ENCODE measurements at places on chromosomes 11 and 22.

DNA sequence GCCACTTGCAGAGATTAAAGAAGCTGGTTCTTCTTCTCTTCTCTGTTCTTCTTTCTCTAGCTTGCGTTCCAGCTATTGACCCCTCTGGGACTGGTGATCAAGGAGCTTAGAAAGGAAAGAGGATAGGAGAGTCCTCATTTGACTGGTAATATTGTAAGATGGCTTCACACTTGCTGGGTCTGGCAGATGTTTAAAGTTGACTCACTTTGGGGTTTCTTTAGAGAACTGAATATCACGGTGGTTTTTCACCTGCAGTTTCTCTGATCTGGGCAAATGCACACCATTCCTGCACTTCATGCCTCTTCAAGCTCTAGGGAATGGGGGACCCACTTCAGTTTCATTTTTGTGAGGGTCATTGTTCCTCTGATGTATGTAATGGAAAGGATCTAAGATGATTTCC, 41.8 kb upstream of the DEUP1 start:
- no peak for DNase-seq

- DNase-seq, result no peak
Measured at GRCh38 chr11:101586965-101587364, 3.2 kb upstream of the TRPC6 start.

DNA sequence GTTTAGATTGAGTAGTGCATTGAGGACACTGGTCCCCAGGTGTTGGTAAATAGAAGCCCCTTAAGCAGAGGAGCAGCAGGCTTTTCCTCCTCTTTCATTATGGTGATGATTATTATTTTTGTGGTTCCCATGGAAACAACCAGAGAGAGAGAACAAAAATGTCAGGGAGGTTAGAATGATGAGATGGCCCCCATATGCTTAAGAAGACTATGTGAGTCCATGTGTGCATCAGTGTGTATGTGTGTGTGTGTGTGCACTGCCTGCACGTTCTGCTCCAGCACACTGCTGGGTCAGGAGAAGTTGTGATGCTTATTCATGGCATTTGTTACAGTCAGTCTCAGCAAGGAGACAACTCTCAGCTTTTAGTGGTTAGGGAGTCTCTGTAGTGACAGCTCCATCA, 724.2 kb downstream of the NTM start:
- no peak for DNase-seq

DNA sequence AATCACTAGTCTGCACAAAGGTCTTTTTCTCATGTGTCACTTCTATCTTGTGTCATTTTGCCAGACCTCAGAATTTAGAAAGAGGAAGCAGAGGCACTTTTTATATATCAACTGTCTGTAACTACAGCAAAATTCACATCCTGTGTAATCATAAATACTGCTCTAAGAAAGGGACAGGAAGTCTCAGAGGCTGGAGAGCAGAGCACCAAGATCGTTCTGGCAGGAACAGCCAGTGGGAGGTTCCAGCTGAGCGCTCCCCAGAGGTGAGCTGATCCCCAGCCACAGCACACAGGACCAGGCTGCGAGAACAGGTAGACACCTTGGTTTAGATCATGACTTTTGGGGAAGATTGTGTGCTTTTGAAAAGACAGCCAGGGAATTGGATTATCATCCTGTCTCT, at the start of gene MS4A7:
Gene MS4A7 (plus strand): TSS at position 179 of the 400 bp plus-strand sequence. CDS start 4,610 bp downstream, outside the sequence.
- no peak for DNase-seq

- no peak for DNase-seq
Measured at GRCh38 chr11:12292766-12293165, 84.6 kb upstream of the PARVA start.

DNA sequence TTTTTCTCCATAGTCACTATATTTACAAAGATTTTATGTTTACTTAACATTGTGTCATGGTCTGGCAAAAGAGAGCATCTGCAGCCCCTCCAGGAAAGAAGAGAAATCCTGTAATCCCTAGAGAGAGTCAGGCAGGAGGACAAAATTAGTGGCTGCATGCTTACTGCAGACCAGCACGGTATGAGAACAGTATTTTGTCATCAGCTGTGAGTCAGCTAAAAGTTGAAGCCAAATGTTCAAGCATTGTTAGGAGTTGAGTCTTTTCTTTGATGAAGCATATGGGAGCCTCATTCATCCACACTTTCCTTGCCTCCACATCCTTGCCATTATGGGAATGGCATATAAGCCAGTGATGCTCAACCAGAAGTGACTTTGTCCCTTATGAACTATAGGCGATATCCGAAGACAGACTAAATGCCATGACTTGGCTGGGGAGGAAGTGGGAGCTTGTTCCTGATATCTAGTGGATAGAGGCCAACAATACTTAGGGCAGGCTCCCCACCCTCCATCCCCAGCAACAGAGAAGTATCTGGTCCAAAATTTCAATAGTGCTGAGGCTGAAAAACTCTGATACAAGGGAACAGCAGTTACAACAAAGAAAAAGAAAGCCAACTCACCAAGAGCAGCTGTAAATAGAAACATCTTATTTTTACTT, 112.0 kb upstream of the OR5AK2 start:
- DNase-seq, result peak; percentile 71

DNA sequence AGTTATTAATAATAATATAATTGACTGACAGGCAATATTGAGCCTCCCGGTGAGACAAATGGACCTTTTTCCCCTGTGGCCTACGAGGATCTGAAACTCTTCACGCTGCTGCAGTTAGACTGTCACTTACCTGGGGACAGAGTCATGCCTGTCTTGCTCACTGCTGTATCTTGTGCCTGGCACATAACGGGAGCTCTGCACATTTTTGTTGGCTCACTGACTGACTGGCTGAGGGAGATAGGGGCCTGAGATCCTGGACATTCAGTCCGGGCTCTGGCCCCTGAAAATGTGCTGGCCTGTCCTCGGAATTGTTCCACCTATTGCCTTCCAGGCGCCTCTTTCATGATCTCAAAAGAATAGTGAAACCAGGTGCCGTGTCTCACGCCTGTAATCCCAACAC, 743 bp upstream of the CD3D start:
- DNase-seq, result no peak

GRCh38 chr11:1448882-1449281, 37.7 kb downstream of the MOB2 start:
- no peak for DNase-seq

DNA sequence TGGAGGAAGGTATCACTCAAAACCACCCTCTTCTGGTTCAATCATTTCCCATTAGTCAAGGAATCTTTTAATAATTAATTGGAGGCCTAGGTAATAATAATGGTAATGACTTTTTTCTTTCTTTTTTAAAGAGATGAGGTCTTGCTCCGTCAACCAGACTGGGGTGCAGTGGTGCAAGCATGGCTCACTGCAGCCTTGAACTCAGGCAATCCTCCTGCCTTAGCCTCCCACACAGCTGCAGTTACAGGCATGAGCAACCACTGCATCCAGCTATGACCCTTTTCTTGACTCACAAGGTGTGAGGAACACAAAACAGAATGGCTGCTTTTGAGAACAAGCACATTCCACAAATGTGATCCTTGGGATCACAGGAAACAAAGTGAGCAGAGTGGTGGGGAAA, 3.6 kb downstream of the POLDIP3 start:
- no peak for DNase-seq

- DNase-seq, result no peak
Measured at GRCh38 chr11:1879342-1879940, 12.3 kb downstream of the PRR33 start.

GRCh38 chr11:78417888-78418583, 416 bp upstream of the GAB2 start:
- peak; percentile 86 for DNase-seq

All from fibroblast of skin of scalp (primary cell).